ENCODE measurements at places on chromosomes 7 and 10.

DNA sequence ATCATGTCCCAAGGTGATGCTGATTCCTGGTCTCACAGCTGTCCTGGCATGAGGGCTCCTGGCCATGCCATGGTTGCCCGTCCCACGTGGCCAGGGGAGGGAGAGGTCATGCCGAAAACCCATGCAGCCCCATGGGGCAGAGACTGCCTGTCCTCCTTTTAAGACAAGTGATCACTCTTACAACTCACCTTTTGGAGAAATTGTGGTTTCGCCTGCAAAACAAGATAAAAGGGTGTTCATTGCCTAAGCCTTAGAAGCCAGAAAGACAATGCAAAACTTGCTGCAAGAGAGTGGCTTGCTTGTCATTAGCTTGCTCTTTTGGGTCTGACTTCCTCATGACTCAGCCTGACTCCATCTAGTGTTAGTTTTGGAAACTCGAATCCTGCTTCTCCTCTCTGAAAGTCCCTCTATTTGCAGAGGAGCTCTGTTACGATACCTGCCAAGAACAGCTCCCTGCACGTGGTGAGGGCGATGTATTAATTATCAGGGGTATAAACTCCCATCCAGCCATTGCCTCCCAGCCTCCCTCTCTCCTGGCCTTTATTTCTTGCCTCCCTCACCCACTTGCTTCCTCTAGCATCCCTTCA, 26.7 kb downstream of the TMEM273 start:
- DNase-seq = no peak

GRCh38 chr7:157011333-157012112, 1.1 kb upstream of the MNX1 start:
- no peak for DNase-seq

DNA sequence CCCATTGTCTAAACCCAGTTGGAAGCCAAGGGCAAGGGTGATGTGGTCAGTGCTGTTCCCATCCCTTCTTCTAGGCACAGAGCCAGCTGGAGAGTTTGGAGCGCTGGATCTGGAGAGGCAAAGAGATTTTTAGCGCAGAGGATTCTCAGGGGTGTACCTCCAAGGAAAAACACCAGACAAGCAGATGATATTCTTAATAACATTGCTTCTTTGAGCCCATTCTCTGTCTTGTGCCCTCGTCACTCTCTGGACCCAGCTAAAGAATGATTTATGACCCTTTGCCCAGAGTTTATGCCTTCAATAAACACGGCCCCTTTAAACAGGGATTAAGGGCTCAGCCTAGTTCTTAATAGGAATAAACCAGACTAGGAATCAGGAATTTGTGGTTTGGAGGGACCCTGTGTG, 4.7 kb upstream of the HIP1 start:
- no peak for DNase-seq

- no peak for DNase-seq
Measured at GRCh38 chr10:5557040-5557721, 32.4 kb downstream of the CALML3 start.

GRCh38 chr10:72425133-72425532, 70.4 kb upstream of the DNAJB12 start:
- DNase-seq = no peak

Measured in stimulated activated CD4-positive, alpha-beta T cell treated with anti-CD3 and anti-CD28 coated beads, Interleukin-1b, Interleukin-23, amount 100 ng/mL, for 1 hour (primary cell).